ENCODE measurements at places on chromosomes 4 and X.

DNA sequence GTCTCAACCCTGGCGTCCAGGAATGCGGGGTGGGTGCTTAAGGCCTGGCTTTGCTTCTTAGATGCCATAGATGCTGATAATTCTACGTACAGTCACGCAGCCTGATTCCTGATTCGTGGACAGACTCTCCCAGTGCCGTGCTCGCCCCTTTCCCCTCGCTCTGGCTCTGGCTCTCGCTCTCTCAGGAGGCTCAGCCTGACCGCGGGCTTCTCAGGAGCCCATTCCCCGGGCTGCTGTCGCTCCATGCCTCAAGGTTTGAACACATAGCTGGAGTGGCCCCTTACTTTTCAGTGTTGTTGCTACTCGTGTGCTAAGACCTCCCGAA lies 59.2 kb upstream of the ZC4H2 start:
- DNase-seq: peak; percentile 36

DNA sequence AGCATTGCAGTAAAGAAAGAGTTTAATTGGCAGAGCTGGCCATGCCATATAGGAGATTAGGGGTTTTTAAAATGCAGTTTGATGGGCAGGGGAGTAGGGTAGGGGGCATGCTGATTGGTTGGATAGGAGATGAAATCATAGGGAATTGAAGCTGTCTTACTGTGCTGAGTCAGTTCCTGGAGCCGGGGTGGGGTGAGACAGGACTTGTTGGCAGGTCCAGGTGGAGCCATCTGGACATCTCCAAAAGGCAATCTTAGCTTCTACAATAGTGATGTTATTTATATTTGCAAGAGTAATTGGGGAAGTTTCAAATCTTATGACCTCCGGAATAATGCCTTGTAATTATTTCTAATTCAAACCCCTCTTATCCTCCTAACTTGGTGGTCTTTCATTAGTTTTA lies 32.4 kb upstream of the PGM2 start:
- peak; percentile 30 for DNase-seq

GRCh38 chrX:6778544-6779503 lies 243.9 kb upstream of the VCX3A start:
- DNase-seq: no peak

GRCh38 chr4:6940744-6941137 lies 31.1 kb downstream of the TBC1D14 start:
- DNase-seq: no peak

DNA sequence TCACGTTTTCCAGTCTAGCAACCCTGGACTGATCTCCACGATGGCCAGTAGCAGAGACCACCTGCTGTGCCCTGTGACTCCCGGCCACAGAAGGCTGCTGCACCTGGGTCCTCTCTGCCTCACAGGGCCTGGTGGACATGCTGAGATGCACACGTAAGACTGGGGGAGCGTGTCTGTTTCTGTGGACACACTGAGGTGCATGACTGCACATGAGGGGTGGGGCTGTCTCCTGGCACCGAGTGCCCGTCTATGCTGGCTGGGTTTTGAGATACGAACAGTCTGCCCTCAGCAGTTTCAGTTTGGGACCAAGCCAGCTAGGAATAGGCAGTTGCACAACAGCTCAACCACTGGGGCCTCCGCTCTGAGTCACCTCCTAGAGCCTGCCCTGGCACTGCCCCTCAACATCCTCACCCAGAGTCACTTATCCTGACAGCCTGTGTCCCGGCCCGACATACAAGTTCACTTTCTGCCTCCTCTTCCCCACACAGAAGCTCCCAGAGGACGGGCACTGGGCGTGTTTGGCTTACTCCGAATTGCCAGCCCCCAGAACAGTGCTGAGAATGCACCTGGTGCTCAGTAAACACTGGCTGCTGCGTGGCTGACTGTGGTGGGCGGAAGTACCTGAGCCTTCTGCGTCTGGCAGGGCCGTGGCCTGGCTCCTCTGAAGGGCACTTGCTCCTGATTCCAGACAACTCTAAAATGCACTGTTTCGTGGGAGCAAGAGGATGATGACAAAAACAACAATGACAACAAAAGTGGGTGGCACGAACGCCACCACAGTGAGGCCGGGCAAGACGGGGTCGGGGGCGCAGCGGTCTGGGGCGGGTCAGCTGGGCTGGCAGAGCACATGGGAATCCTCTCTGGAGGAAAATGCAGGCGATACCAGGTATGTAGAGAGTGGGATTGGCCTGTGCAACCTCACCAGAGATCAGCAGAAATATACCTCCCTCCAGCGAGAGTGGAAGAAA lies 30.9 kb downstream of the RNF212 start:
- DNase-seq: peak; percentile 82

GRCh38 chr4:166625018-166625637 lies 609.2 kb downstream of the SPOCK3 start:
- DNase-seq: no peak

All from fibroblast of mammary gland (primary cell).